ENCODE measurements at places on chromosomes 1 and 21.
A peak's percentile ranks its signal among the peaks of the same experiment; 100 is the strongest.

DNA sequence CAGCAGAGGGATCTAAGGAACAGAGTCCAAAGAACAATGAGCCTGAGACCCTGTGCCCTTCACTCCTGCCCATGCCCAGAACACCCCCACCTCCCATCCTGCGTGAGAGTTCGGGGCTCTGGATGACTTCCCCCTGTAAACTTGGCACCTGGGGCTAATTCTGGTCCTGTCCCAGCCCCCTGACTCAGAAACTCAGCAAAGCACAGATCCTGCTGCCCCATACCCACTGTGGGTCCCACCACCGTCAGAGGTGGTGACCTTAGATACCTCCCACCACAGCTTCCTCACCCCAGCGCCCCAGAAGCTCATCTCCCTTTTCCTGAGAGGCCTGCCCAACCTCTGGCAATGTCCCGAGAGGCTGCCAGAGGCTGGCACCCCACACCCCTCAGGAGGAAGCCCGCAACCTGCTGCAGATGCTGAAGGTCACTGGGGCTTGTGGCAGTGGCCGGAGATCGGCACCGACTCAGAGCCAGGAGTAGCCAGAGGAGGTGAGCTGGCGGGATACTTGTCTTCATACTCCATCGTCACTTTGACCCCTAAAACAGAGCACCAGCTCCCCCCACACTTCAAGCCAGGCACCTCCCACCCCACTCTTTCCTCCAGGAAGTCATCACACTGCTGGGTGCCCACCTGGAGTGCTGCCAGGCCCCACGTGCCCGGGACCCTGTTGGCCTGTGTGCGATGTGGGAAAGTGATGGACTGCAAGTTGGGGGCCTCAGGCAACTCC lies 111.6 kb upstream of the IFFO2 start:
- DNase-seq = no peak

DNA sequence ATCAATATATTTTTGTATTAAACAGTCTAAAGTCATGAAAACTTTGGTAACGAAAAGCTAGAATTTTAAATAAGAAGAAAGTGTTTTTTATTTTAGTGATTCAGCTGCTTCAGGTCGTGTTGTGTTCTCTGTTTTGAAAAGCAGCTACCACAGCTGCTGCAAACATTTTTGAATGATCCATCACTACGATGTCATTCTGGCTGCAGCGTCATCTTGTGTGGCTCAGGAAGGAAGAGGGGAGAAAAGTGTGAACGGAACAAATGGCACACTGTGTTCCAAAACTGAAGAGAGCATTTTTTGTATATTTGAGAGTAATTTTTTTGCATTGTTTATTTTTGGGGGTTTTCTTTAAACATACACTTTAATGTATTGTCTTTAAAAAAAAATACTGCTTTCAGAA lies 323.0 kb upstream of the ADGRL2 start:
- no peak for DNase-seq

DNA sequence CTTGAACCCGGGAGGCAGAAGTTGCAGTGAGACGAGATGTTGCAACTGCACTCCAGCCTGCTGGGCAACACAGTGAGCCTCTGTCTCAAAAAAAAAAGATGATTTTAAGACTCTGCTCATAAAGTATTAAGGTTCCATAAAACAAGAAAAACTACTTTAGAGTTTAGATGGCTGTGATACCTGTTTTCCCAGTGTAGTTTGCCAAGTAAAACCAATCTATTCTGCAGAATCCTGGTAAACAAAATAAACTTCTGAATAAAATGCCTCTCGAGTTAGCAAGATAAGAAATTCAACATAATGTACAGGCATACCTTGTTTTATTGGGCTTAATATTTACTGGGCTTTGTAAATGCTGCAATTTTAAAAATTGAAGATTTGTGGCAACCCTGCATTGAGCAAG lies 30.8 kb downstream of the LTN1 start:
- DNase-seq = no peak

DNA sequence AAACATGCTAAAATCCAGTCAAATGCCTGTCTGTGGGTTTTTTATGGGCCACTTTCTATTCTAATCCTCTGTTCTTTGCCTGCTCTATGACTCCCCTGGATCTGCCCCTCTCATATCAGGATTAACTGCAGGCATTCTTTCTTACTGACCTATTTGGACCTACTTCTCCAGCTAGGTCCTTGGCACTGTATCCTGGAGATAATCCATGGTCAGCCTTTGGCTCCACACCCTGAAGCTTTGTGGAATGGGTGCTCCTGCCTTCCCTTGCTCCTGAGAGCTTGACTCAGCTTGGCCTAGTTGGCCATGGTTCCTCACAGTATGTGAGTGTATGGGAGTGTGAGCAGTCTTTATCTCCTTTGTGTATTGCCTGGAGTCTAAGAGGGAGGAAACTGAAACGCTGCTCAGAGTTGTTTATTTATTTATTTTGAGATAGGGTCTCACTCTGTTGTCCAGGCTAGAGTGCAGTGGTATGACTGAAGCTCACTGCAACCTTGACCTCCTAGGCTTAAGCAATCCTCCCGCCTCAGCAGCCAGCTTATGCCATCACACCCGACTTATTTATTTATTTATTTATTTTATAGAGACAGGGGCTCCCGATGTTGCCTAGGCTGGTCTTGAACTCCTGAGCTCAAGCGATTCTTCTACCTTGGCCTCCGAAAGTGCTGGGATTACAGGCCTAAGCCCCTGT lies 28.7 kb upstream of the CDC14A start:
- no peak for DNase-seq

- no peak for DNase-seq
These were observed 65.2 kb upstream of the RALGPS2 start for GRCh38 chr1:178659789-178660208.

DNA sequence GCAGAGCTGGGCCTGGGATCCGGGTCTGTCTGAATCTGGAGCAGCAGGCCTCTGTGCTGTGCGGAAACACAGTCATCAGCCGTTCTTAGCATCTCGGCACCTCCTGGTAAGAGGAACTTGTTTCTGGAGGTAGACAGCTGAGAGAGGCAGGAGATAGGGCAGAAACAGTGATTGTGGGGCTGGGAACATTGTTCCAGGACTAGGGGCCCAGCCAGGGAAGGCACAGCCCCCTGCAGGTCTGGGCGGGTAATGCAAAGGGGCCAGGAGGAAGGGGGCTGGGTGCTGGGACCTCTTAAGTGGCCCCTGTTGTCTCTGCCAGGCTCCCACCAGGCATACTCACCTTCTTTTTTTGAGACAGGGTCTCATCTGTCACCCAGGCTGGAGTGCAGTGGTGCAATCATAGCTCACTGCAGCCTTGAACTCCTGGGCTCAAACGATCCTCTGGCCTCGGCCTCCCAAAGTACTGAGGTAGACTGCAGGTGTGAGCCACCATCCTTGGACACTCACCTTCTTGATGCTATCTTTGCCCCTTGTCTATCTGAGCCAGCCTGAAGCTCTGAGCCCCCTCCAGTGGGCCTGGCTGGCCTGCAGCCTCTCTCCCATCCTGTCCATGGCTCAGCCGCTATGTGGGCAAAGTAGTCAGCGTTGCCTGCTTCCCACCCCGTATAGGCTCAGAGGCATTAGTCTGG lies 134.3 kb upstream of the ZBTB40 start:
- no peak for DNase-seq

- no peak for DNase-seq
These were observed 252.1 kb upstream of the TMEM51 start for GRCh38 chr1:14901371-14901954.

DNA sequence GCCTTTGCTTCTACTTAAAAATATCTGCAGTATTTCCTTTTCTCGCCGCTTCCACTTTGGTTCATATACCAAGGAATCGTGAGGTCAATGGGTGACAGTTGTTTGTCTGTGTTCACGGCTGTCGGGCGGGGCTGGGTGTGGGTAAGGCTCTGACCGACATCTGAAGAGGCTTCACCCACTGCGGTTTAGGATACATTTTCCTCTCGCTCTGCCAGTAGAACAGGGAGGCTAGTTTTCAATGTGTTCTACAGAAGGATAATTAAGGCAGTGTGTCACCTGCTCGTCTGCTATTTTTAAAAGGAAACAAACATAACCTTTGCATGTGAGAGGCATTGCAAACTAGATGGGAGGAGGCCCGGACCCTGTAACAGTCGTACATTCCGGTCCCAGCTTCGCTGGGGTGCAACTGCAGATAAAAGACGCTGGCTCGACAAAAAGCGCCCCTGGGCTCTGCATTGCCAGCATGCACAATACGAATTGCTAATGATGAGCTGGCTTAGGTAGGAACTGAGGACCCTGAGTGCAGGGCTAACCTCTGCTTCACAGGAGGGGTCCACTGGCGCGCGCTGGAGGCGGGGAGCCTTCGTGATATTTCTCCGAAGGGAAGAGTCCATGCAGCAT lies 8.5 kb upstream of the ERG start:
- no peak for DNase-seq

DNA sequence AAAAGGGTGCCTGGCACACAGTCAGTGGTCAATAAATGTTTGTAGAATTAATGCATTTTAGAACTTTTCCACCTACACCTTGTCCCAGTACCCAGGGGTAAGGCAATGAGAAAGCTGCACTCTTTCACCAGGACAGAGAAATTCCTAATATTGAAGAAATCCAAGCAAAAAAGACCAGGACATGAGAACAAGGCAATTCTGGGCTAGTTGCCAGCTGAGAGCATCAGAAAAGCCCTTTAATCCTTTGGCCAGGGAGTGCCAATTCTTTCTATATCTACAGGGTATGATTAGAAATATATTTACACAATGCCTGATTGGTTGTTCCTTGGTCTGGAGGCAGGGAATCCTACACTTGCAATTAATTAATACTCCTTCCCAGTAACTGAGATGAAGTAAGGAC lies 492.4 kb upstream of the NFIA start:
- no peak for DNase-seq

DNA sequence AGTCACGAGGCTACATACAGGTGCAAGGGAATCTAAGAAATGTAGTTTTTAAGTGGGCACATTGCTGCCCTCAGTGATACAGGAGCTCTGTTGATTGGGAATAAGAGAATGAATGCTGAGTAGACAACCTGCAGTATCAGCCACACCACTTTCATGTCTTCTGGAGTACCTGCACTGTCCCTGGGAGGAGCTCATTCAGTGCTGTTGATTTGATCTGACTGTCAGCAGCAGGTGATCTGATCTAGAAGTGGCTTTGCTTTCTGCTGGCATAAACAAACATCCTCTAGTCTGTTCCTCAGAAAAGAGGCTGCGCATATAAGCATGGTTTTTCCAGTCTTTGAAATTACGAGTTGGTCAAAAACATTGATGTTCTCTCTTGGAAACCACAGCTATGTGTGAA lies 35.5 kb upstream of the LRRC52 start:
- no peak for DNase-seq

GRCh38 chr1:147567594-147568381 lies 26.5 kb downstream of the BCL9 start:
- no peak for DNase-seq

DNA sequence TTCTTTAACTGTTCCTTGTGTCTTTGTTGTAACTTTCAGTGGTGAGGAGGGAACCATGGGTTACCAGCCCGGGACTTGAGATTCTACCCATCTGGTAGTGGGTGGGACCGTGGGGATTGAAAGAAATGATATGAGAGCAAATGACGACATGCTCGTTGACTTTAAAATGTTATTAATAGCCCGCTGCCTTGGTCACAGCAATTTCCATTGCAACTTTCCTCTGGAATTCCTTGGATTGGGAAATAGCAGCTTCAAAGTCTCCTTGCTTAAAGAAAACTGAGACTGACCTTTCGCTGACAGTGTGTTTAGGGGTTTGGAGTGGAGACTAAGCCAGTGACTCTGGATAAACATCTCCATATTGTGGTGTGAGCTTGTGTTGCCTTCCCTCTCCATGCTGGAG lies 44.2 kb upstream of the MARK1 start:
- DNase-seq = no peak

DNA sequence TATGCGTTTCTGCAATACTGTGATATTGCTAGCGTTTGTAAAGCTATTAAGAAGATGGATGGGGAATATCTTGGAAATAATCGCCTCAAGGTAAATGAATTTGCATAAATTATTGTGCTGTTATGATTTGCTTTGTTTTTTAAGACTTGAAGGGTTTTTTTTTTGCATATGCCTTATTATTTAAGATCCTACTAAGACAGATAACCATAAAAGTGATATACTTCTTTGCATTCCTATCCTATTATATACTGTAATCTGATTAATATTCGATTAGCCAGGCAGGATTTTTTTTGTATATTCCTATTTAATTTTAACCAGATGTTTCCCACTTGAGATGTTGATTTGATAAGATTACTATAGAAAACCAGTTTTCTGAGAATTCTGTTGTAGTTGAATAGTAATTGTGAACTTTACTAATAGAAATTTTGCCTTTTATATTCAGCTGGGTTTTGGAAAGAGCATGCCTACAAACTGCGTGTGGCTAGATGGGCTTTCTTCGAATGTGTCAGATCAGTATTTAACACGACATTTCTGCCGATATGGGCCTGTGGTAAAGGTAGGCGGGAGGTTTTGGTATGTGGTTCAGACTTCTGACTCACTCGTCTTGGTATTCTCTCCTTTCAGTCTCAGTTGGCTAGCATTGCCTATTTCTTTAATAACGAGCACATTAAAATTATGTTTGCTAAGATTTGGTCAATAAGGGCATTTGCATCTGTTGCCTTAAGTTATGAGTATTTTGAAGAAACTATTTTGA lies 56.8 kb downstream of the ZBTB17 start:
- peak; percentile 58 for DNase-seq

GRCh38 chr1:119587341-119587740 lies 60.7 kb downstream of the ZNF697 start:
- no peak for DNase-seq

- DNase-seq = peak; percentile 60
These were observed 10.0 kb downstream of the MAP3K6 start for GRCh38 chr1:27356619-27357280.

DNA sequence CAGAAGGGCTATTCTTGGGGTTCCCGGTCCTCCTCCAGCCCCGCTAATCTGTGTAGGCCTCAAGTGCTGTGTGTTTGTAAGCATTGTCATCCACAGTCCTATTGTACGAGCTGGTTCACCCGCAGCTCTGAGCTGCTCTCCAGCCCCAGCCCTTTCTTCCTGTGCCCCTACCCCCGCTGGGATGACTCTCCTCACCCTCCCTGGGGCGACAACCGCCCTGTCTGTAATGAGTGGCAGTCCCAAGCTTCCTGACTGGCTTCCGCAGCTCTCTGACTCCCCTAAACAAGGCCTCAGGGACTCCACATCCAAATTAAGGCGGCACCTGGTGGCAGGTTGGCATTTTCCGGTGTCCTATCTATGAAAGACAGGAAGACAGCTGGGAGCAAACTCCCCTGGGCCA lies 45.8 kb downstream of the TFF3 start:
- DNase-seq = no peak

- DNase-seq = no peak
These were observed 24.7 kb upstream of the RWDD3 start for GRCh38 chr1:95209291-95209690.

- peak; percentile 57 for DNase-seq
These were observed 27.0 kb upstream of the BTG2 start for GRCh38 chr1:203278082-203278884.

Measured in CD4-positive, alpha-beta T cell treated with Interleukin-12 subunit alpha and Interleukin-12 subunit beta, for 1 hour (primary cell).